ENCODE measurements at places on chromosomes 2 and 18. TPM values are rescaled to one million over a fixed set of nuclear protein-coding genes. Genes with fewer than 3 reads are reported as not detected.

DNA sequence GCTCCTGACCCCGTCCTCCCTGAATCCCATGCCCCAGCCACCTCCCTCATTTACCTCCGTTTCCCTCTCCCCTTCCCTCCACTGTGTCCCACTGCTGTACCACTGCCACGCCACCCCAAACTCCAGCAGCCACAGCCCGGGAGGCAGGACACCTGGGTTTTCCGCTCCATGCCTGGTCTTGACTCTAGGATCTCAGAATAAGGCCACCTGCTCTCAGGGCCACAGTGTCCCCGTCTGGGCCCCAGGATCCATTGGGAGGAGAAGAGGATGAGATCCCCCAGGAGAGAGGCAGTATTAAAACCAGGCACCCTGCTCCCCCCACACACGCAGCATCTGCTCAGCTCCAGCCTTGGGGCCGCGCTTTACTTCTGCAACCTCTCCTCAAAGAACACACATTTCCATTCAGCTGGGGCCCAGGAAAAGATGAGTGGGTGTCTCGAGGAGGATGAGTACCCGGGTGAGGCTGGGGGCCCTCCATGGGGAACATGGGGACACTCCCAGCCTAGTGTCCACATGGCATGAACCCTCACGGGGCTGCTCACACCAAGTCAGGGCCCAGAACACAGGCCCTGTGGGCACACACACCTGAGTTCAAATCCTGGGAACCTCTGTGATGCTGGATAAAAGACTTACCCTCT is 32.8 kb upstream of the TNS1 start:
- no peak for DNase-seq

The LIPG gene
- total RNA-seq: 6.4 TPM

DNA sequence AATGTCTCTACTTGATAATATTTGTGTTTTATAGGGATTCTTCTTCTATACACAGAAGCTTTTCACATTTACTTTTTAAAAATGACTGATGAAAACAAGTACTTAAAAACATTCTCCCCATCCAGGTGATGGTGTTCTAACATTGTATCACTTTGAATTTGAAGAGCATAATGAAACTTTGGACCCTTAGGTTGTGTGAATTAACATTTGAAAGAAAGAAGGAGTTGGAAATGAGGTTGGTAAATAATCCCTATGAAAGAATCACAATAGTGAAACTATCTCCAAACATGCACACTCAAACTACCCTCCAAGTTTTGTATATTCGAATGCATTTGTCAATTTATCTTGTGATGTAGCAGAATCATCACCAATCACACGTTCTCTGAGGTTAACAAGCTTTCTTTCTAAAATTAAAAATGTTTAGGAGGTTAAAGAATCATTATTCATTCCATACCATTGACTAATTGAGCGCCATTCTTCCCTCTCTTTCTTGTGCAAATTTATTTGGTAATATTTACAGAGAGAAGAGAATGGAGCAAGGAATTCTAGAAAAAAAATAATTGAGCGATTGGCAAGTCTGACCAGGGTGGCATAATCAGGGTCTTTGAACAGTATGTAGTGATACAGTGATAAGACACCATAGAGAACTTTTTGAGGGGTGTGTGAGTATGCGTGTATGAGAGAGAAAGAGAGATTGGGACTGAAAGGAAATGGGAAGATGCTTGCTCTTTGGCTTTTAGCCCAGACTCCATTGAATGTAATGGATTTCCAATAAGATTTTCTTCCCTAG is 260.0 kb upstream of the NRXN1 start:
- DNase-seq: no peak

The TLX2 gene
- not detected for total RNA-seq

DNA sequence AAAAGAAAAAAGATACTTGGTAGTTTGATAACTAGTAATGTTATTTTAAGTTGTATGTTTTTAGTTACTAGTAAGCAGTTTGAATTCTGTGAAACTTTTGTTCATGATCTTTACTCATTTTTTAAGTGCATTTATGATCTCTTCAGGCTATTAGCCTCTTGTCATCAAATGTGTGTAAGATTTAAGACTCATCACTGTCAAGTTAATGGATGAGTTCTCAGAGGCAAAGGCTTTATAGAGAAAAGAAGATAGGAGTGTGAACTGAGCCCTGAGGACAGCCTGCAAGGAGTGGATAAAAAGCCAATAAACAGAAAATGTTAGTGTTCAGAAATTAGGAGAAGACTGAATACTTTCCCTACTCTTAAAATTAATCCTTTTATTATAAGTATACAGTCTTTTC is 13.5 kb downstream of the NDUFV2 start:
- no peak for DNase-seq

DNA sequence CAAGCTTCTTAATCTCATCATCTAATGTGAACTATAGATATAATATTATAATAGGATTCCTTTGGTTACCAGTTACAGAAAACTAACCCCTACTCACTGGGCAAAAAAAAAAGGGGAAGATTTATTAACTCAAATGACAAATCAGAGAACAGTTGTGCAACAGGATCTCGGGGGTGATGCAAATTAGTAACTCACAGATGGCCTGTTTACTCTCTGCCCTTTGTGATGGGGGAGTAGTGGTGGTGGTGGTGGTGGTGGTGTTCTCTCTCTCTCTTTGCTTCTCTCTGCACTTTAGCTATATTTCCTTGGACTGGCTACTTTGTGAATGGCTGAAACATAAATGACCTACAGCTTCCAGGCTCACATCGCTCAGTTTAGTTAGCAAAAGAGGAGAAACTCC is 59.0 kb downstream of the TMEM247 start:
- no peak for DNase-seq

DNA sequence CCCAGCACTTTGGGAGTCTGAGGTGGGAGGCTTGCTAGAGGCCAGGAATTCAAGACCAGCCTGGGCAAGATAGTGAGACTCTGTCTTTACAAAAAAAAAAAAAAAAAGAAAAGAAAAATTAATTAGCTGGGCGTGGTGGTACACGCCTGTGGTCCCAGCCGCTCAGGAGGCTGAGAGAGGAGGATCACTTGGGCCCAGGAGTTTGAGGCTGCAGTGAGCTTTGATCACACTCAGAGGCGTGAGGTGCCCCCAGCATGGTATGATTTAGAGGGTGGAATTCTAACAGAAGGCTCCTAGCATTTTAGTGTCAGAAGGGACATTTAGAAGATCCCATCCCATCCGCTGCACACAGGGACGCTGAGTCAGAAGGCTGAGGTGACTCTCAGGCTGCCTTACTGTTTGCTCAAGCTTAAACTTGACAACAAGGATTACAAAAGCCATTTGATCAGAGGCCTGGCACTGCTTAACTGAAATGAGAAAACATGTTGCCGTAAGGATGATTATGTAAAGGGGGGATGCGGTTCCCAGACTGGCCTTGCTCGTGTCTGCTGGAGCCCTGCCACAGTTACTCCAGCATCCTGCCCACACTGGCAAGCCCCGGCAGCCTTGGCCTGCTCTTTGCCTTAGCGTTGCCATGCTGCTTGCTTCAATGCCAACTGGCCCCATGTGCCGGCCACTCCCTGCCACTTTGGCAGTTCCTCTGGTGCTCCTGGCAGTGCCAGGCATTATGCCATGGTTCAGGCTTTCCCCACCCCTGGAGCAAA is 45.6 kb upstream of the SLC1A4 start:
- DNase-seq: peak; percentile 98

The BCL2L11 gene
- 18.8 TPM for total RNA-seq

- DNase-seq: no peak
These were observed 65.2 kb downstream of the PLCL1 start for GRCh38 chr2:197869501-197870111.

DNA sequence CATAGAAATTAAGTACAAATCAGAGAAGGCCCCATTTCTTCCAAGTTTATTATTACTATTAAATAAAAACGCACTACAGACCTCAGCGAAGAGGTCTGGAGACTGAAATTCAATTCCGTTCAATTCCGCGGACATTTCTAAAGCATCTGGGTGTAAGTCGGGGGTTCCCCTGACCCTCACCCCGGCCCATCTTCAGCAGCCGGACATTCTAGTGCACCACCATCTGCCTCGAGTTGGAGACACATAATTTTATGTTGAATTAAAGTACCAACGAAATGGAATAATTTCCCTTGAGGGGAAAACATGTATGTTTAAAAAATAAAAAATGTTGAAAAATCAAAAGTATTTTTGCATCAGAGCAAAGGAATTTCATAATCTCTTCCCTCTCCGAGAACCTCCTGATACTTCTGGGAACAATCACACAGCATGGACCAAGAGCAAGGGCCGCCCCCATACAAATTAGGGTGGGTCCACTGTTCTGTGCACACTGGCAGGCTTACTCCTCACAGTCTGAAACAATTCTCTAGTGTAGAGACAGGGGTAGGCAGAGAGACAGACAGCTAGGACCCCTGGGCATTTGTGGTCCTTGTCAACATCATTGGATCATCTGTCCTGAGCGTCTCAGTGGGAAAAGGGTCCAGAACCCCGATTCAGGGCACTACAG is 29.3 kb downstream of the MBP start:
- DNase-seq: no peak

GRCh38 chr2:37923308-37924055 is 1.6 kb upstream of the RMDN2 start:
- no peak for DNase-seq

The ITGA4 gene
- total RNA-seq: 0.47 TPM

DNA sequence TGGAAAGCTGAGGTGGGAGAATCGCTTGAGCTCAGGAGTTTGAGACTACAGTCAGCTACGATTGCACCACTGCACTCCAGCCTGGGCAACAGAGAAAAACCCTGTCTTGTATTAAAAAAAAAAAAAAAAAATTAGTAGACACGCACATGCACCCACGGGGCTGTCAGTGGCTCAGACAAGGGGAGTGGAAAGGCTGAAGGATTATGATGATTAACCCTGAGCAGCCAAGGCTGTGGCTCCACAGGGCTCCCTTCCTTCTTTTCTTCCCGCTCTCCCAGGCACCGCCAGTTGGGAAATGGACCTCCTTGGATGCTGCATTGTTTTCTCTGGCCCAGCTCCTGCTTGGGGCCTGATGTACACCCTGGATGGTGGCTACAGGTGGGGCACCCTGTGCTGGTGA is 49.0 kb upstream of the RAB6C start:
- no peak for DNase-seq

The KIAA2012 gene
- total RNA-seq: not detected
